ENCODE measurements at places on chromosomes 2 and 18.

- no peak for DNase-seq
Measured at GRCh38 chr2:64101141-64101591, 43.1 kb downstream of the PELI1 start.

- DNase-seq, result no peak
Measured at GRCh38 chr2:156322051-156322685, 10.4 kb downstream of the NR4A2 start.

DNA sequence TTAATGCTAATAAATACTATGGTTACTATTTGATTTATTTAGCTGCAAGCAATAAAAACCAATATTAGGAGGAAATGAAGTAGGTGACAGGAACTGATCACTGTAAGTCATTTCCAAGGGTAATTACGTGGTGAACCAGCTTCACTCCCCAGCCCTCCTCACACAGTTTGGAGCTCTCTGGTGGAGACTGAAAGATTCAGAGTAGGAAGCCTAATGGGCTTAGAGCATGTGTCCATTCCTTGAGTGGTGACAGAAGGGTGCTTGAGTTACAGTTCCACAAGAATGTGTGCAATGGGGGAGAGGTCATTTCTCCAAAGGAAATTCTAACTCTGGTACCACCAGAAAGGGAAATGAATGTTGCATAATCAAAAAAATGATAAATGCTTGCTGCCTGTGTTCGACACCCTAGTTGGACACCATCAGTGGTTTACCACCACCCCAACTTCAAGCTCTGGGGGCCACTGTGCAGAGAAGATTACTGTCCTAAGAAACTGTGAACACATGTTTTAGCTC is 285.1 kb upstream of the MMADHC start:
- DNase-seq, result no peak

DNA sequence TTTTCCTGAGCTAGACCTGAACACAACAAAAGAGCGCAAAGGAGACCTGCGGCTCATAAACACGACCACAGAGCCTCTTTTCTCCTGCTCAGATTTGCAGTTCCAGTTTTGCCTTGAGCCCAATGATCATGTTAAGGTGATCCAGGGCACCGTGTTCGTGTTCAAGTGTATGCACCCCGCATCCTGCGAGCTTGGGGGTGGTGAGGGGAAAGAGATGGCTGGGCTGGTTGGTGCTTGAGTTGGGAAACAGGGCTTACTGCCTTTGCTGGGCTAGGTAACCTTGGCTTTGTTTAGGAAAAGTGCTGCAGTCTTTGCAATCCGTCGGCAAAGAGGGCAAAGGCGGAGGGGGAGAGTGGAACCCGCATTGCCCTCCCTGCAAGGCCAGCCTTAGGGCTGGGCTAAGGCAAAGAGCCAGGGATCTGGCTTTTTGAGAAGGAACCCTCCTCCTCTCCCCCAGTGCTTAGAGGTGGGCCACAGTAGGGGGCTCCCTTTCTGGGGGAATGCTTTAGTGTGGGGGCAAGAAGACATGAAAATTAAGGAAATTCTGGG is 1.3 kb downstream of the HOXD10 start:
- no peak for DNase-seq
